Fibroblast of skin of scalp (primary cell): ENCODE measurements at places on chromosomes 5 and 9.

DNA sequence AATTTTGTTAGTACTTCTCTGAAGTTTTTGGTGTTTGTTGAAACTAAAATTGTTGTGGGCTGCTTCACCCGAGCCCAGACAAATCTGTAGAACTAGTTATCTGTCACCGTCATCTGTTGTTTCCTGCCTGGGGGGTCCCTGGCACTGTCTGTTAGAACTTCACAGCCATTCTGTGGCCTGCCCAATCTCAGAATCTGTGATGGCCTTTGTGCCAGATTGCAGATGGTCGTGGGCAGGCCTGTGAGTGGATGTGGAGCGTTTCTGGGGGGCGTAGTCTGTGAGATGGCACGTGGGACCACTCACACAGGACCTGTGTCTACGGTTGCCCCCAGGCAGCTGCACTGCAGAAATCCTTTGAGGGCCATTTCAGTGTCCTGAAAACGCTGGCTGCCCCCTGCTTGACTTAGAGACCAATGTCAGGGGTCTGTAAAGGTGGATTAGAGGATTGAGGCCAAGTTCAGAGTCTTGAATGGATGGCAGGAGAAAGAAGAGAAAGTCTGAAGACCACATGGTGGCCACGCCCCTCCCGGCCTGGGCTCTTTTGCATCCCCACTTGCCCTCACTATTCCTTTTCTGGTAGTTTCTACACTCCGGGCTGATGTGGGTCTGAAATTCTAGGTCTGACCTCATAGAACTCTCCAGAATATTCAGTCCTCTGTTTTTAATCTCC, 38.3 kb downstream of the TRIO start:
- DNase-seq = no peak

- no peak for DNase-seq
These were observed 1532.8 kb upstream of the ACO1 start for GRCh38 chr9:30851600-30851999.

DNA sequence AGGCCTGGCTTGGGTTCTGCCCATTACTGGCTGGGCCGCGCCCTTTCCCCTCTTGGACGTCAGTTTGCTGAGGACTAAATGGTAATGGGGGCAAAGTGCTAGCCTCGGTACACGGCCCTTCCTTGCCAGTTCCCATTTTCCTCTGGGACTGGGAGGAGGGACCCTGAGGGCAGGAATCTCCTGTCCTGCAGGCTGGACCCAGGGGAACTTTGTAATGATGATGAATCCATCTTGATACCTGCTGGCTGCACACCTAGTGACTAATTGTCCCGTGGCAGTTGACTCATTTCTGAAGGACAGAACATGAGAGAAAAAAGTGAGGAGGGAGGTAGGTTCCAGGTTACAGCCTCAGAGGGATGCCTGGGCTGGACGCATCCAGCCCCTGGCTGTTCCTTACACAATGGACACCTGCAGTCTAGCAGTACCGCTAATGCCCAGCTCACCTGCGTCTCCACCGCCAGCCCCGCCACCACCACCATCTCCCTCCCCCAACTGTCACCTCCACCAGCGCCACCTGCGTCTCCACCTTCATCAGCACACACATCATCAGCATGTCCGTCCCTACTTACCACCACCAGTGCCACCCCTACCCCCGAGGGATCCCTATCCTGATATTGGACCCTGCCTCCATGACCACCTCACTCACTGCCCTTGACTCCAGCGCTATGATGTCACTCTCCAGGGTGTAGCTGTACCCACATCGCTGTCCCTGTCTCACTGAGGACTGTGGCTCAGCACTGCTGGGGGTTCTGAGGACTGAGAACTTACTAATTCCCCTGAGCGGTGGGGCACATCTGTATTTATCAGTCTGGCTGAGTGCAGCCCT, 4.3 kb downstream of the CDHR2 start:
- DNase-seq = no peak

- DNase-seq = no peak
These were observed 222.4 kb downstream of the DOCK8 start for GRCh38 chr9:437066-437465.

GRCh38 chr9:94568972-94569712, 14.3 kb downstream of the PCAT7 start:
- DNase-seq = no peak

DNA sequence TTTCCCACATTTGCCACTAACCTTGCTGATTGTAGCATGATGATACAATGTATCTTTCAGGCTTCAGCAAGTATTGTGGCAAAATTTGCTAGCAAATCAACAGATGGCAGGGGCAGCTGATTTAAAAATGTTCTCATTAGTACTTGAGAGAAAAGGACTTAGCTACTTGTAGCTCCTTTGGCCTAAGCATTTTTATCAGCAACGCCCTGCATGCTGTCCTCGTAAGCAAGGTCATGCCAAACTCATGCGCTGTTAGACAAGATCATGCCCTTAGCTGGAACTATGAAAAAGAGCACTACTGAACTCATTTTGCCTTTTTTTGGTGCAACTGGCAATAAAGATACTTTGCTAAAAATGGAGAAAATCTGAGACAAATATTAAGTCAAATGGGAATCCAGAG, 197.1 kb downstream of the ICE1 start:
- no peak for DNase-seq

- DNase-seq = no peak
These were observed 41.4 kb upstream of the CLPTM1L start for GRCh38 chr5:1386274-1386717.

- DNase-seq = no peak
These were observed 24.4 kb downstream of the FEM1C start for GRCh38 chr5:115520191-115520590.

GRCh38 chr9:84393266-84393950, 52.9 kb upstream of the SLC28A3 start:
- no peak for DNase-seq

- DNase-seq = no peak
These were observed 132.5 kb downstream of the OLFM1 start for GRCh38 chr9:135219676-135220600.

DNA sequence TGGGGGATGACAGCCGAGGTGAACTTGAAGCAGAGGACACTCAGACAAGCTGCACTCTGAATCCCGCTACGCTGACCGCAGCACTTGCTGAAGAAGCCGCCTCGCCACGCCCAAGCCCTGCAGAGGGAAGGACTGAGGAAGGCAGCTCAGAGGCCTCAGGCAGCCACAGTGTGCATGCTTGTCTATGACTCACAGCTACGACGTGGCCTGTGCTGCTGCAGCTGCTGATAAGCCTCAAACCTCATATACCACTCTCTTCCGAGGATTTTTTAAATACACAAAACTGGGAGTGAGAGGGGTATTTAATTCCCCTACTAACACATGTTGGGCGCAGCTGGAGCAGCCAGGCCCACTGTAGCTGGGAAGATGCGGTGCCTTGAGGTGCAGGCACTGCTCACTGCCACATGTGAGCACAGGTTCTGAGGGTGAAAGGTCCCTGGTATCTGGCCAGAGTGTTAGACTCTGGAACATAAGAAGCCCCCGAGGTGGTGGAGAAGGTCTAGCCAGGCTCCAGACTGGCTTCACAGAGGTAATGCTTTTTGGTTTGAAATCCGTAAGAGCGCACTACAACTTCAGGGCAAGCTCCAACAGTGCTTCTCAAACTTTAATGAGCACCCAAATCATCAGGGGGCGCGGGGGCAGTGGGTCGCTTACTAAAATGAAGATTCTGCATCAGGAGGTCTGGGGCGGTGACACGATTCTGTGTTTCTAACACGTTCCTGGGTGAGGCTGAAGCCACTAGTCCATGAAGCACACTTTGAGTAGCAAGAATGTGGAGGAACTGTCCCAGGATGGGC, 196.8 kb downstream of the AUH start:
- DNase-seq = peak; percentile 93

DNA sequence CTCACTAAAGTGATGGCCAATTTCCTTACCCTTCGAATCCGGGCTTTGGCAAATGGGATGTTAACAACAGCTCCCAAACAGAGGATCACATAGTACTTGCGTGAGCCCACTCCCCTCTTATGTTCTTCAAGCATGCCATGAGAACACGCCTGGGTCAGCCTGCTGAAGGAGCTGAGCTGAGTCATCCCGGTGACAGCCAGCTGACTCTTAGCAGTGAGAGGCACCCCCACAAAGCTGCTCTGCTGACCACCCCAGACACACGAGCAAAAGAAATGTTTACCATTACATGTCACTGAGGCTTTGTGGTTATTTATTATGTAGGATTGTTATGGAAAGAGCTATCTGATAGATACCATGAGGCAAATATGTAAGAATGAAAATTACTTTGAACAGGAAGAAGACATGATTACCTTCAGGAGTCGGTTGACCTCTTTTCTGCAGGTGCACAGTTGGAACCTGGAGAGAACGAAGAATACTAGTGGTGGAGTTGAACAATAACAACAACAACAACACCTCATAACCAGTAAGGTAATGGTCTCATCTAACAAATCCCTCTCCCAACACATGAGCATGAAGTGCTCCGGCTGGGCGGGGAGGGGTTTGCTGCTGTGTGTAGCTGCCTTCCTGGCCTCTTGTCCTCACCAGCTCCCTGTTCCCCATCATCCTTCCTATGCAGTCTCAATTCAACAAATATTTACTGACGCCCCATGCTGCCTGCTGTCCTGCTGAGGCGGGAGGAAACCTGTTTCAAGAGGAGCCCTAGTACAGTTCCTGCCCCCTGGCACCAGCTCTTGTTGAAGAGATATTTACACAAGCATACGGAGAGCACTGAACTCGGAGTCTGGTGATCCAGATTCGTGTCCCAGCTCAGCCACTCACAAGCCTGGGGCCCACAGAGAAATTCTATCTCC, 69.4 kb upstream of the LHFPL2 start:
- peak; percentile 45 for DNase-seq

DNA sequence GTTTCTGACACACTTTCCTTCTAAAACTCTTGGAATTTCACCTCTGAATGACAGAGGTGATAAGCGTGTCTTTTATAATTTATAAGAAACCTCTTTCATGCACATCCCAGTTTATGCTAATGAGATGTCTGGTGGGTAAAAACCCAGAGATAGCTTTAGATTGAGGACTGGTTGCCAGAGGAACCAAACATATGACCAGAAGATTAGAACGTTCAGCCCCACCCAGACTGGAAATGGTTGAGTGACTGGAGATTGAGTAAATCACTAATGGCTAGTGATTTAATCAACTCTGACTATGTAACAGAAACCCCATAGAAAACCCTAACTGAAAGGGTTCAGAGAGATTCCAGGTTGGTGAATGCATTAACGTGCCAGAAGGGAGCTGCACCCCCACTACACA, 69.2 kb downstream of the CDH18 start:
- no peak for DNase-seq

- peak; percentile 38 for DNase-seq
These were observed 36.4 kb upstream of the ADAMTSL1 start for GRCh38 chr9:18437315-18438201.

DNA sequence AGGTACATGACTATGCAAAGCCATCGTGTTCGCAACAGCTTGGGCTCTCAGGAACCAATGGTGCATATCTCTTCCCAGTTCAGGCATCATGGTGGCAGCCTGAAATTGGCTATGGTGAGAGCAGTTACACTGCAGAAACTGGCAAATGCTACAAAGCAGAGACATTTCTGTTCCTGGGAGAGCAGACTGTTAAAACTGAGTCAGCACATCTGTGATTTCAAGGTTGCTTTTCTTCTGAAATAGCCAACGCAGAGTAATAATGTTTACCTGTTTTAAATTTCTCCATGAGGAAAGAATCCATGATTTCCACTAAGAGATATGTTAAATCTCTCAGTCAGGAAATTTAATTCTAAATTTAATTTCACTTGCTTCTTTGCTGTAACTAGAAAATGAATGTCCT, 47.8 kb downstream of the C7 start:
- DNase-seq = no peak

GRCh38 chr5:96340357-96340756, 92.7 kb downstream of the PCSK1 start:
- DNase-seq = no peak
